ENCODE measurements at places on chromosomes 6 and 20. TPM values are rescaled to one million over a fixed set of nuclear protein-coding genes. Genes with fewer than 3 reads are reported as not detected.

- no peak for ATAC-seq
These were observed 31.5 kb upstream of the LTV1 start for GRCh38 chr6:143811501-143812157.

DNA sequence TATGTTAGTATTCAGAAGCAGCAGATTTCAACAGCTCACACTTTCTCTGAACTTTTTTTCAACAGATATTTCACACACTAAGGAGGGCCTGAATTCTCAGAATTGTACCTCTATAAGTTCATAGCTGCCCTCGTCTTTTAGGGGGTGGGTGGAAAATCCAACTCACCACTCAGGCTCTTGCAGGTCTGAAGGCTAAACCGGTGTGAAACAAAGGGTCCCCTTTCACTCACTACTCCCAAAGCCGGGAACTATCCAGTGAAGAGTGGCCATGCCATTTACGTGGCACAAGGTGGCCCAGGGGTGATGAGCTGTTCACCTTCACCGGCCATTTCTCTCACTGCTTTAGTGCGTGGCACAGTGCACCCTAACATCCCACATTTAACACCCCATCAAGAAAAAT lies 24.2 kb downstream of the TBC1D7 start:
- ATAC-seq: no peak

- no peak for ATAC-seq
These were observed 171.1 kb downstream of the WDR27 start for GRCh38 chr6:169530752-169531123.

DNA sequence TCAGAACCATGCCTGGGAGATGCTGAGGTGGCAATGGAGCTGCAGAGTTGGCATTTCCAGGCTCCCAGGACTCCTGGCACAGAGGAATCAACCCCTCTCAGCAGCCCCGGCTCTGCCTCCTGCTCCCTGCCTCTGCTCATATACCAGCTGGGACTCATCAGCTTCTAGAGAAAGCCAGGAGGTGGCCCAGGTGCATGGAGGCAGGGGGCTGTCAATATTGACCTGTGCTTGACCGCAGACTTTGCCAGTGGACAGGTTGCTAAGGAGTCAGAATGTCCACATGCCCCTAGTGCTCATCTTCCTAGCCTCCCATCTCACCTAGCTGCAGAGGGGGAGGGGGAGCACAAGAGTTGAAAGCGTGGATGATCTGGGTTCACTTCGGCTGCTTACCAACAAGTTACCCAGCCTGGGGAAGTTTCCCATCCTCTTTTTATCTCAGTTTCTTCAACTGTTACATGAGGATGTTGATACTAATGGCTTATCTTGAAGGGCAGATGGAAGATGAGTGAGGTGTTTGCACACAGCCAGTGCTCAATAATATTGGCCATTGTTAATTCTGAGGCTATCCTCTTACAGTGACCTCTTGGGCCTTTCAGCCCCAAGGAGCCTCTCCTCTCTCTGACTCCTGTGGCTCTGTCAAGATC lies 9.2 kb upstream of the SCRT2 start:
- ATAC-seq: no peak

GRCh38 chr20:32479012-32479411 lies 106.1 kb downstream of the NOL4L start:
- no peak for ATAC-seq

DNA sequence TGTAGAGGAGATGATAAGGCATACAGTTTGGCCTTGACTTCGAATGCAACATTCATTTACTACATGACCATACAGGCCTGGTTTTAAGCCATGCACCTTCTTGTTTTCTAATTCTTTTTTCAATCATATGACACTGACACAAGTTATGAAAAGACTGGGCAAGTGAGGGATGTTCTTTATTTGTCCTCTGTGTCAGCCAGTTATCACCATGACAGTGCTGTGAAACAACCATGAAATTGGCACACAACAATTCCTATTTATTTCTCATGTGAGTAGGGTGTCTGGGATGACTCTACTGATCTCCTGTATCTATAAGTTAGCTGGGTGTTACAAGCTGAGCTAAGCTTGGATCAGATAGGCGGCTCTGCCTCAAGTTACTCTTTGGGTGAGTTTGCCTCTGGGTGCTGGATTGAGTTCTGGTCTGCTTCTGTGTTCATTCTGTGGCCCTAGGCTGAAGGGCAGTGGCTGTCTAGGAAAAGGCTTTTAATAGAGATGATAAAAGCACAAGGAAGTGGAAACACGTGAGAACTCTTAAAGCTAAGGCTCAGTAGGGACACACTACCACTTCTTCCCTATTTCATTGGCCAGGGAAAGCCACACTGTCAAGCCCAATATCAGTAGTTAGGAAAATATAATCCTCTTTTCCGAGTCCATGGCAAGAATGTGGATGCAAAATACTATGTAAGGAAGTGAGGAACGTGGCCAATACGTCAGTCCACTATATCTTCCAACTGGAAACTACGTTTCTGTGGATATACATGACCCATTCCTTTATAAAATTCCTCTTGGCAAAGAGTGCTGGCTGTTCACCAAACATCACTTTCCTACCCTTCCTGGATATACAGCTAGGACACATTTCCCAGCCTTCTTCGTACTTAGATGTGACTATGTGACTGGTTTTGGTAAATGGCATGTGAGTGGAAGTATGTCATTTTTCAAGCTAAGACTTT lies 126.2 kb upstream of the RNF24 start:
- ATAC-seq: no peak

GRCh38 chr6:16102208-16102607 lies 26.7 kb upstream of the MYLIP start:
- no peak for ATAC-seq

DNA sequence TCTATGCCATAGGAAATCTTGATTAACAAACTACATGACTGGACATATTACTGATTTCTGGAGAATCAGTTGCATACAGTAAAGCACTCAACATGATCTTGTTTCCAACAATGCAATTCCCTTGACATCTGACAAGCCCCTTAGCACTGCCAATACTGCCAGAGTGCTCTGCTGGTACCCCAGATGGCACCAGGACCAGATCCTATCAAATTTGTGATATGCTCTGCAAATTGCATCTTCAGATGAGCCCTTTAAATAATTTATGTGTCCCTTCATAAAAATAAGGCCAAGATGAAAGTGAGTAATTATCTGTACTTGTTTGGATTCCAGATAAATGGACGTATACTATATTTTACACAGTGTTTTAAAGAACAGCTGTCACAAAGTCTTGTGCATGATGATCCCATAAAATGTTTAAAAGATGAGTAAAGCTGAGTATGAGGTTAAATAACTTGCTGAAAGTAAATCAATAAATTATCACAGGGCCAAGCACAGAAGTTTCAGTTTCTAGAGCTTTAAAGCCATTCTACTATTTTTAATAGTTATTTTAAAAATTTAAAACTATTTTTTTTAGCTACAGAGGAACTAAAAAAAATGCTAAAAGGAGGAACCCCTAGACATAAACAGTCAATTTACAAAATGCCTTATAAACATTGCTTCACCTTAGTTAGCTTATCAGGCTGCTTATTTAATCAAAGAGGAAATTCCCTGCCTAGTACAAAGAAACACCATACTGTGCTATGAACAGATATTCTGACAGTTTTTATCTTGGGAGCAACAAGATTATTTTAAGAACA lies 42.1 kb downstream of the NUDT3 start:
- no peak for ATAC-seq

- ATAC-seq: no peak
These were observed 20.8 kb upstream of the SNRPB2 start for GRCh38 chr20:16709017-16709416.

DNA sequence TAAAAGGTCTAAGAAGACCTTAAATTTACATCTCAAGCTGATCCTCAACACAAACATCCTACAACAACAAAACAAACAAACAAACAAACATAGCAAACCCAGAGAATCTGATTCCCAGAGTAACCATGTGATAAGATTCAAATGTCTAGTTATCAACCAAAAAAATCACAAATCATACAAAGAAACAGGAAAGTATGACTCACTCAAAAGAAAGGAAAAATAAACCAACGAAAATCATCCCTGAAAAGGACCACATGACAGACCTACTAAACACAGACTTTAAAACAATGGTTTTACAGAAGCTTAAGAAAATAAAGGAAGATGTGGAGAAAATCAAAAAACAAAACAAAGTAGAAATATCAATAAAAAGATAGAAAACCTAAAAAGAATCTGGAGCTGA lies 18.1 kb downstream of the VNN1 start:
- no peak for ATAC-seq

GRCh38 chr6:12081771-12082170 lies 69.7 kb downstream of the HIVEP1 start:
- no peak for ATAC-seq

DNA sequence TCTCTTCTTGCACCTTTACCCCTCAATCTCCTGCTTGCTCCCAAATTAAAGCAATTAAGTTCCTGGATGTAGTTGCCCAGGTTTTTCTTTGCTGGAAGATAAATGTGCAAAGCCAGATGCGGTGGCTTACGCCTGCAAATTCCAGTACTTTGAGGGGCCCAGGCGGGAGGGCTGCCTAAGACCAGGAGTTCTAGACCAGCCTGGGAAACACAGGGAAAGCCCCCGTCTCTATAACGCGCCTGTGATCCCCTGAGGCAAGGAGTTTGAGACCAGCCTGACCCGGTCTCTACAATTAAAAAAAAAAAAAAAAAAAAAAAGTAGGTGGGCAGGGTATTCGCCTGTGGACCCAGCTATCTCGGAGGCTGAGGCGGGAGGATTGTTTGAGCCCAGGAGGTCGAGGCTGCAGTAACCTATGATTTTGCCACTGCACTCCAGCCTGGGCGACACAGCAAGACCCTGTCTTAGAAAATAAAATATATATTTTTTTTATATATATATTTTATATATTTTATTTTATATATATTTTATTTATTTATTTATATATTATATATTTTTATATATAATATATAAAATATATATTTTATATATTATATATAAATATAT lies 461 bp upstream of the DCDC2 start:
- no peak for ATAC-seq

DNA sequence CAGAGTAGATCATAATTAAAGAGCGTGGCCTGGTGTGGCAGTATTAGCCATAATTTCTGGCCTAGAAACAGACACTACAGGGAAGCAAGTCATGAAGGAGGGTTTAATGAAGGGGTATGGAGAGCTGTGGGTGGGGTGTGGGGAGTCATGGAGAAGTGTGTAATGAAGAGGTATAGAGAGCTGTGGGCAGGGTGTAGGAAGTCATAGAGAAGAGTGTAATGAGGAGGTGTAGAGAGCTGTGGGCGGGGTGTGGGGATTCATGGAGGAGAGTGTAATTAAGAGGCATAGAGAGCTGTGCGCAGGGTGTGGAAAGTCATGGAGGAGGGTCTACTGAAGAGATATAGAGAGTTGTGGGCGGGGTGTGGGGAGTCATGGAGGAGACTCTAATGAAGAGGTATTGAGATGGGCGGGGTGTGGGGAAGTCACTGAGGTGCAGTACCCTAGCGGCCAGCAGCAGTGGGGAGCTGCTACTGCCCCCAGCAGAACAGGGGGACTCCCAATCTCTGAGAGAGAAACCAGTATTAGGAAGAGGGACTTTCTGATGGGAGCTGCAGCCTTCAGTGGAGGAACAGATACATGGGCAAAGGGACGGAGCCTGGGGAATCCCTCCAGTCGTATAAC lies 145.4 kb upstream of the FOXA2 start:
- ATAC-seq: no peak

DNA sequence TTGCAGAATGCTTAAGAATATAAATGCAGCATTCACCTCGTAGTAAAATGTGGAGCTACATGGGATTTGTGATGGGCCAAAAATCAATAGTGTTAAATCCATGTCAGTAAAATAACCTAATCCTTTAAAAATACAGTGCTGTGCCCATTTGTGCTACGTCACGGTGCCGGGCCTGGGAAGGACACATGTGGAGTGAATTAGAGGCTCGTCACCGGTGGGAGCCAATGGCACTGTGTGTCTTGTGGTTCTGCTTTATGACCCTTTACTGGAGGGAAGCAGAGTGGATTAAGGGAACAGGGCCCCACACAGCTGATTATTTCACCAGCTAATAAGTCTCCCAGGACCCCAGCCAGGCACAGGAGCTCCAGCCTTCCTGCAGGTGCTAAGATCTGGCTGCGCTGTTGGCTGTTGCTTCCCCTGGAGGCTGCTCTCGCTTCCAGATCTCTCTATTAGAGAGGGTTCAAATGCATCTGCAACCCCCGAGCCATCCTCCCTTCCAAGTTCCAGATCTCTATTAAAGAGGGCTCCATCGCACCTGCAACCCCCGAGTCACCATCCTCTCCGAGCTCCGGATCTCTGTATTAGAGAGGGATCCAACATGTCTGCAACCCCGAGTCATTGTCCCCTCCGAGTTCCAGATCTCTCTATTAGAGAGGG lies 405.8 kb downstream of the CDH4 start:
- ATAC-seq: no peak

- ATAC-seq: no peak
These were observed 1.4 kb downstream of the SDC4 start for GRCh38 chr20:45346851-45347250.

DNA sequence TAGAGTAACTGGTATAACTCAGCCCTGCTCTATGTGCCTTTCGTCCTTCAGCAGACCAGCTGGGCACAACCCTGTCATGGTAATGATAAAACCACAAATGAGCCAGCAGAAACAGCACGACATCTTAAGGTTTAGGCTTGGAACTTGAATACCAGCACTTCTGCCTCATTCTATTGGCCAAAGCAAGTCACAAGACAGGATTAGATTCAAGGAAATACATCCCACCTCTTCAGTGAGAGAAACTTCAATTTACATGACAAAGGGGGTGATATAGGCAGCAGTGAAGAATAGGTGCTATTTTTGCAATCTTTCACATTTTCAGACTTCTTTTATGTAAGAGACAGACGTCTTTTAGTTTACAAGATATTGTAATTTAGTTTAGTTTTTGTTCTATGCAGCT lies 69.8 kb upstream of the SLC35F1 start:
- no peak for ATAC-seq

DNA sequence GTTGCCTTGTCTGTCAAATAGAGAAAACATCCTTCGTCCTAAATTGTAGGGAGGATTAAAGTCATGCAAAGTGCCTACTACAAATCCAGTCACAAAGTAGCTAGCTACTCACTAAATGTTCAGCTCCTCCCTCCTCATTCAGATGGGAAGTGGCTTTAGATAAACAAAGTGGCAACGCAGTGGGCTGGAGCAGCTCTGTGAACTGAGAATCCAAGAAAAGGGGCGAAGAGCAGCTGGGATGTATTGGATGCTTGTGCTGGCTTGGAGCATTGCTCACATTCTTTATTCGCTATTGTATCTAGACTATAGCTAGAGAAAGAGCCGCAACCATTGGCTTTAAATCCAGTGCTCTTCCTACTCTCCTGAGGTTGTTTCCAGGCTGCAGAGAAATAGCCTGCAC lies 10.3 kb downstream of the MOG start:
- no peak for ATAC-seq

DNA sequence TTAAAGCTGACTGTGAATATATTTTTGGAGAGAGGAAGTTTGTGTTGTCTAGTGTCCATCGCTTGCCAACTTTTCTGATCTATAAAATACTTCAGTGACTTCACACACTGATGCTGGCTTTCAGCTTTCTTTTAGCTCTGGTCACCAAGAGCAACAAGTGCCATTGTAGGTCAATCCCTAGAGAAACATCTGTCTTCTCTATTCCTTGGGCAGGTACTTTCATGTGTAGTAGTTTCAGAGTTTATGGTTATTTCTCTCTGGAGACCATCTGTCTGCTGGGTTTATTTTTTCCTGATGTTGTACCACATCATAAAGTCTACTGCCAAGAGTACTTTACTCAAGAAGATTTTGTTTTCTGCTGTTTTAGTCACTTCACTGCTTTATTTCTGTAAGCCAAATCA lies 249.9 kb downstream of the KHDC1L start:
- ATAC-seq: no peak

The PGBD1 gene
- total RNA-seq: 0.76 TPM

The ITPR3 gene
- total RNA-seq: 23.7 TPM

The GJA10 gene
- not detected for total RNA-seq

The ZFP57 gene
- 2.1 TPM for total RNA-seq

The TSHZ2 gene
- total RNA-seq: 10.3 TPM

The PNPLA1 gene
- 0.20 TPM for total RNA-seq

The ZSWIM3 gene
- total RNA-seq: 1.4 TPM

Measured in esophagus mucosa (tissue), 1 donor.